CD4-positive, alpha-beta T cell (primary cell): ENCODE measurements at places on chromosomes 1 and 21. TPM values are rescaled to one million over a fixed set of nuclear protein-coding genes. Genes with fewer than 3 reads are reported as not detected.

DNA sequence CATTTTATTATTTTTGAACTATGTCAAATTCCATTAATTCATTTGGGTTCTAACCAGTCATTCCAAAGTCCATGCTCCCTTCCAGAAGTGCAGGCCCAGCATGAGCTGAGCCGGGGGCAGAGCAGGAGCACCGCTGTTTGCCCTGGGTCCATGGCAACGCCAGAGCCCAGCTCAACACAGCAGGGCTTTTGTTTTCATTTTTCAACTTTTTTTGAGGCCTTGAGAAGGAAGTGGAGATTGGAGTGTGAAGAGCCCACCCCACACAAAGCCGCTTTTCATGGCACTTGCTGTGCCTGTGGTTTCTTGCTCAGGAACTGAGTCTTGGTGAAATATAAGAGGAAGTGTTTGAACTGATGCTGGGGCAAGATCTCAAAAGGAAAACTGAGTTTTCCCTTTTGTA is 13.2 kb upstream of the PRMT2 start:
- H3K27ac ChIP-seq: peak overlapping the region; percentile 69
- peak; percentile 43 for DNase-seq
- H3K36me3 ChIP-seq: no peaks in the 10 kb centered on the region

- no peak overlapping the region for H3K4me3 ChIP-seq
- no peak overlapping the region for H3K27ac ChIP-seq
- no peaks in the 10 kb centered on the region for H3K36me3 ChIP-seq
These were observed 456.1 kb upstream of the ADAMTS5 start for GRCh38 chr21:27423038-27423437.

- DNase-seq: no peak
- H3K27me3 ChIP-seq: no peaks in the 10 kb centered on the region
- peaks cover 59% of the 10 kb centered on the region for H3K36me3 ChIP-seq
These were observed 940 bp upstream of the USF1 start for GRCh38 chr1:161046605-161047228.

DNA sequence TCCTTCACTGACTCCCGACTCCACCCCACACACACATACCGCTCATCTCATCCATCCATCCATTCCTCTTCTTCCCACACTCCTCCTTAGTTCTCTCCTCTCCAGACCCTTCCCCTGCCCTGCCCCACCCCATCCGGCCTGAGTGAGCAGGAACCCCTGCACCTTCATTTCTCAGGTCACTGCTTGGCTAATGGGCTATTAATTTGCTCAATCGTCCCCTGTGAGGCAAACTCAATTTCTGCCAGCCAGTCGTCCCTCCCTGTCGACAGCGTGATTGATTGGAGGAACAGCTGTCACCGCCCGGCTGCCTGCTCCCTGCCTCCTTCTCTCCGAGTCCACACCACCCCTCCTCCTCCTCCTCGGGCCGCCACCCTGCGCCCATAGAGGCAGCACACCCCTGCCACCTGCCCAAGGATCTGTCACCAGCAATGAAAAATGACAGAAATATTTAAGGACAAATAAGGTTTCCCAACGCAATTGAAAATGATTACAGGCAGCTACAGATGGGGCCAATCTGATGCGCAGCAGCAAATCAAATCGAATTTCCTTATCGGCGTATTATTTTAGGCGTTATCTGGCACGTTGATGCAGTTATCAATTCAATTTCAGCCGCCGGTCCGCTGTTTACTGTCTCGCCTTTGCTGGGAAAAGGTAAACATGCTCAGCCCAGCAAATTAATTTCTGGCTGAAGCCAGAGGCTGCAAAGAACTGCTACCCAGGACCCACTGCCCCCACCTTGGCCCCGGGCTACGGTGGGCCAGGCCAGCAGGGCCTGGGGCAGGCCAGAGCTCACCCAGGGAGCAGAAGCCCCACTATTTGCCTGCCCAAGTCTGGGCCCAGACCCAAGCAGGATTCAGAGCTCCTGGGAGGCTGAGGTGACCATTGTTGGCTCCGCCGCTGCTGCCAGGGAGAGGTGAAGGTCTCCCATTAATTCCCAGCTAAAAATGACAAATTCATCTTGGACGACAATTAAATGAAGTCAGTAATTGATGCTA is 71.3 kb downstream of the TMEM53 start:
- no peaks in the 10 kb centered on the region for H3K27me3 ChIP-seq
- no peak overlapping the region for H3K4me3 ChIP-seq
- no peak for DNase-seq

DNA sequence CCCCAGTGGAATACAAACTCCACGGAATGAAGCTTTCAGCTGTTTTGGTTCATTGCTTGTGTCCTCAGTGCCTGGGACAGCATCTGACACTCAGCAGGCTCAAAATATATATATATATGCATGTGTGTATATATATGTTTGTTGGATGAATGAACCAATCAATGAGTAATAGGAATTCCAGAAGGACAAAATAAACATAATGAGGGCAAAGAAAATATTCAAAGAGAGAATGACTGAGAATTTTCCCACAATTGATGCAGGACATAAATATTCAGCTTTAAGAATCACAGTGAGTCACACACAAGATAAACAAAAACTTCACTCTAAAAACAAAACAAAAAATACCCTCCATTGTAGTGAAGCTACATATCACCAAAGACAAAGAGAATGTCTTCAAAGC is 64.0 kb downstream of the CHD5 start:
- DNase-seq: no peak
- H3K36me3 ChIP-seq: no peaks in the 10 kb centered on the region
- H3K27me3 ChIP-seq: no peaks in the 10 kb centered on the region
- no peak overlapping the region for H3K4me3 ChIP-seq
- no peak overlapping the region for H3K27ac ChIP-seq

GRCh38 chr1:222105393-222105737 is 363.5 kb upstream of the DUSP10 start:
- peaks cover 3% of the 10 kb centered on the region for H3K27me3 ChIP-seq
- no peak overlapping the region for H3K4me3 ChIP-seq
- H3K36me3 ChIP-seq: no peaks in the 10 kb centered on the region
- DNase-seq: no peak

GRCh38 chr1:42940851-42941639 is 17.6 kb downstream of the SLC2A1 start:
- DNase-seq: no peak
- H3K27ac ChIP-seq: no peak overlapping the region
- no peak overlapping the region for H3K4me3 ChIP-seq
- H3K4me1 ChIP-seq: peaks cover 100% of the 10 kb centered on the region
- H3K36me3 ChIP-seq: peaks cover 53% of the 10 kb centered on the region

DNA sequence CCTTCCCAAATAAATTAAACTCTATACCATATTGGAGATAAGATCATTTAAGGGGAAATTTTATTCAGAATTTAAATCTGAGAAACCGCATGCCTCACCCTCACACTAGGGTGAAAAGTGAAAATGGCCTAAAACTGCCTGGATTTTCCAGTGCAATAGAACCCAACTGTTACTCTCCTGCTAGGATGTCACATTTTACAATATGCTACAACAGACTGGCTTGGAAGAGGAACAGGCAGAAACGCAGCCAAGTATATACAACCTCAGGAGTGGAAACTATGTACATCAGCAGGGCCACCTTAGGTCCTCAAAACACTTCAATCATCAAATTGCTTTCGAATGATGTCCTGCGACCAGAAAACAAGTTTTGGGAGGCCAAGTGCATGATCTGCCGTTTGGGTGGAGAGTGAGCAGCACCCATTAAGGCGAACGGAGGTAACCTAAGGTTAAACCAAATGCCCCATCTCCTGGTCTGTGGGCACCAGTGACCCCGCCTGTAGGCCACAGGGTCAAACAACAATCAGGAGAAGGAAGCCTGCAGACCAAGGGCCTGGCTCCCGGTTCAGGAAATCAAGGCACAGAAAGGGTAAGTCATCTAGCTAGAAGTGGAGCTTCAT is 4.9 kb downstream of the RCAN1 start:
- no peaks in the 10 kb centered on the region for H3K36me3 ChIP-seq
- peaks cover 9% of the 10 kb centered on the region for H3K4me1 ChIP-seq
- no peak overlapping the region for H3K27ac ChIP-seq
- no peaks in the 10 kb centered on the region for H3K27me3 ChIP-seq

GRCh38 chr1:236914375-236914774 is 89.9 kb downstream of the MT1HL1 start:
- H3K27ac ChIP-seq: no peak overlapping the region
- H3K36me3 ChIP-seq: no peaks in the 10 kb centered on the region
- H3K27me3 ChIP-seq: no peaks in the 10 kb centered on the region

- no peak overlapping the region for H3K4me3 ChIP-seq
- H3K27ac ChIP-seq: no peak overlapping the region
- H3K4me1 ChIP-seq: peaks cover 4% of the 10 kb centered on the region
These were observed 113.2 kb downstream of the TENT5C start for GRCh38 chr1:117719004-117719403.

DNA sequence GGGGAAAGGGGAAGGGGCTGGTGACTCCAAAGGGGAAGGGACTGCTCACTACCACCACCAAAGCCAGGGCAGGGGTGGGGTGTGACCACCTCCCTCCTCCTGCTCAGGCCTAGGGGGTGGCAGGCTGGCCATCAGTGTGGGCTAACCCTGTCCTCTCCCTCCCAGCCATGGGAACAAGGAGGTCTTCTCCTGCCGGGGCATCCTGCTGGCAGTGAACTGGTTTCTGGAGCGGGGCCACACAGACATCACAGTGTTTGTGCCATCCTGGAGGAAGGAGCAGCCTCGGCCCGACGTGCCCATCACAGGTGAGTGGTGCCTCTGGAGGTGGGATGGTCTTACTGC is 5.7 kb downstream of the ZC3H12A start:
- no peaks in the 10 kb centered on the region for H3K27me3 ChIP-seq
- peaks cover 67% of the 10 kb centered on the region for H3K4me1 ChIP-seq
- peaks cover 87% of the 10 kb centered on the region for H3K36me3 ChIP-seq
- peak overlapping the region; percentile 92 for H3K4me3 ChIP-seq

DNA sequence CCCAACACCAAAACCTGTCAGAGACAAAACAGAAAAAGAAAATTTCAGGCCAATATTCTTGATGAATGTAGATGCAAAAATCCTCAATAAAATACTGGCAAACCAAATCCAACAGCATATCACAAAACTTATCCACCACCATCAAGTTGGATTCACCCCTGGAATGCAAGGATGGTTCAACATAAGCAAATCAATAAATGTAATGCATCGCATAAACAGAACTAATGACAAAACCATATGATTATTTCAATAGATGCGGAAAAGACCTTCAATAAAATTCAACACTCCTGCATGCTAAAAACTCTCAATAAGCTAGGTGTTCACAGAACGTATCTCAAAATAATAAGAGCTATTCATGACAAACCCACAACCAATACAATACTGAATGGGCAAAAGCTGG is 3.8 kb upstream of the OR2L5 start:
- H3K27me3 ChIP-seq: no peaks in the 10 kb centered on the region
- DNase-seq: no peak

- H3K4me1 ChIP-seq: peaks cover 24% of the 10 kb centered on the region
- H3K36me3 ChIP-seq: no peaks in the 10 kb centered on the region
- H3K4me3 ChIP-seq: peak within 1 kb of the TSS; percentile 78
- H3K27ac ChIP-seq: peak within 1 kb of the TSS; percentile 3
- no peaks in the 10 kb centered on the region for H3K27me3 ChIP-seq
These were observed at the start of gene FAM89A for GRCh38 chr1:231040019-231040799. FAM89A (minus strand) TSS chr1:231040254; CDS start chr1:231040211, 43 bp downstream.

Gene ETV3L
- not detected for total RNA-seq

Gene RAB3B
- total RNA-seq: not detected

Gene ZBTB37
- 15.1 TPM for total RNA-seq

Gene MYCL
- total RNA-seq: 0.08 TPM

Gene ZNF281
- total RNA-seq: 29.3 TPM

Gene ARID4B
- 130 TPM for total RNA-seq
